ENCODE measurements at places on chromosomes 3 and 15.

- no peak for DNase-seq
Observed at GRCh38 chr3:24096271-24096670, 151.2 kb downstream of the NR1D2 start.

- no peak for DNase-seq
Observed at GRCh38 chr15:32736701-32737061, 18.9 kb downstream of the GREM1 start.

DNA sequence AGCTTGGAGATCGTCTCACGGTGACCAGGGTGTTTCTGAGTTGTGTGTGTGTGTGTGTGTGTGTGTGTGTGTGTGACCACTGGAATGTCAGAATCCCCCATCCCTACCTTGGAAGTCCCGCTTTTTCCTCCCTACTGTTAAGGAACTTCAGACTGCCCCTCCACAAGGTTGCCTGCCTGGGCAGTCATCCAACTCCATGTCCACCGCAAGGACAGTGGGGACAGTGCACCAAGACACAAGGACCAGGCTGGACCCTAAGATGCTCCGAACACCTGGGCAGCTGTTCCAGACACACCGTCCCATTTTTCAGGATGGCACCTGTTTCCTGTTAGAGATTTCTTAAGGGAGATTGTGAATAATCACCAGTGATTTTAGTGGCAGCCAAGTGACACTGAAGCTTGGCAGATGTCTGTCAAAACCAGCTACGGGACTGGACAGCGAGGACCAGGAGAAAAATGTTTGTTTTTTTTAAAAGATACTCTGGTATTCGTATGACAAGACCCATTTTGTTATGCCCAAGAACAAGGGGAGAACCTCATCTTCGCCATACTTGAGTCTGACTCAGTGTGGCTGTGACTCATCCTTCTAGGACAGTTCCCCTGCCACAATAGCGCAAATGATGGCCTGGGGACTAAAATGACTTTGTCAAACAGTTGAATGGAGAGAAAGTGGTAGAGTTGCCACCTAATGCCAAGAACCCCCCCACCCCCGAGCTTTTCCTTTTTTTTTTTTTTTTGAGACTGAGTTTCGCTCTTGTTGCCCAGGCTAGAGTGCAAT, 15.5 kb downstream of the PAQR9 start:
- DNase-seq: no peak

- DNase-seq: no peak
Observed at GRCh38 chr15:70447081-70447480, 316.3 kb downstream of the UACA start.

GRCh38 chr15:92170897-92171296, 222.8 kb upstream of the ST8SIA2 start:
- no peak for DNase-seq

DNA sequence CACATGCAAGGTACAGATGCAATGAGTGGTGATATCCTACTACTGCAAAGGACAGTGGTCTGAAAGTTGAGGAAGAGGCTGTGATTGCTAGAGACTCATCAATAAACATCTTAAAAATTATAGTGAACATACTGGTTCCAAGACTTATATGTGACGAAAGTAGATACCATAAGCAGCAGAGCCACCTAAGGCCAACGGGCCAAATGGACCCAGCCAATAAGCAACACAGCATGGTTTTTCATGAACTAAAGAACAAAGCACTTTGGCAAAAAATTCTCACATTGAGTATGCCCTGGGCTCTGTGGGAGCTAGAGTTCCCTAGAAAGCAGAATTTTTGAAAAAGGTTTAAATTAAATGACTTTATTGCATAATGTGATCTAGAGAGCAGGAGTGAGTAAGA, 272.1 kb downstream of the SI start:
- DNase-seq: no peak

DNA sequence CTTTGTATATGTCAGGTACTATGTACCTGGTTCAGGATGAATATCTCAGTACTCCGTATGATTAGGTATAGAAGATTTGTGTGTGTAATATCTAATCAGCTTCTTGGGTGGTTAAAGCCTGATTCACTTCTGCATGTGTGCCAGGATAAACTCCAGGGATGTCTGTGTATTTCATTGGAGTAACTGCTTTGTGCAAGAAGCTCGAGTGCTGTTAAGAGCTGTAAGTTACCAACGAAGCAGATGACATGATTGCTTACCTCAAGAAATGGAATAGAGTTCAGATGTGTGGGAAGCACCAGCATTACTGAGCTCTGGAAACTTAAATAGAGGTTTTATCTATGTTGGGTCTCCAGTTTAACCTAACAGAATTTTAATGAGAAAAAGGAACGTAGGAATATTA, 23.7 kb downstream of the FAM98B start:
- no peak for DNase-seq

DNA sequence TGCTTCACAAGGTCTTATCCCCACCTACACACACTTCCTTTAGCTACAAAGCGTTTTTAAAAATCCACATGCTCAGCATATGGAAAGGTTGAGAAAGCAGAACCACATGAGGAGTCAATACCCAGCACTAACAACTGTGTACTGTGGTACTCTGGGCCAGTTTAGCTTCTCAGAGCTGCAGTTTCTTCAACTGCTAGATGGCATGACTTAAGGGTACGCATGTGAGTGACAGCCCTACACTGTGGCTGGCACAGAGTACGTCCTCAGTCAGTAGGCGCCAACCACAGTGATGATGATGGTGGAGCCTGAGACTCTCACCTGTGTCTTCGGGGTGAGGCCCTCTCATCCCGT, 17.4 kb downstream of the CCDC12 start:
- no peak for DNase-seq

DNA sequence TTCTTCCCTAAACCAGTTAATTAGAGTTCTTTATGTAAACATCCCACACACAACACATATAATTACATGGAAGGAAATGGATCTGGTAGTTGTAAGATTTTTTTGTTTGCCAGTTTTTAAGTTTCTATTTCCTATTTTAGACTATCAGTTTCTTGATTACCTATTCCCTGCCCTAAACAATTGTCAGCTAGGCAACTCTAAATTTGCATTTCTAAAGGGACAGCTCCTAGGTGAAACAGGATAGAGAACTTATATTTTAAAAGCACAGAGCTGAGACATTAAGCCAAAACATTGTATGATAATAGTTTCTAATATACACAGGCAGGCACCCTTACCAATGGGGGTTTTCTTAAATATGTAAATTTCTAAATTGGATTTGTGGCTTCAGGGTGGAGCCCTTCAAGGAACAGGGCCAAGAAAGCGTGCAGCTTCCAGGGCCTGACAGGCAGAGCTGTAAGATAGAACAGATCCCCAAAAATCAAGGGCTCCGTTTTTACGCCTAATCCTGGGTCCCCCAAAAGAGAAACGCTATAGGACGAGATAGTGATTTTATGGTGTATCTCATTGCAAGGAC, 8.9 kb downstream of the LEKR1 start:
- no peak for DNase-seq

DNA sequence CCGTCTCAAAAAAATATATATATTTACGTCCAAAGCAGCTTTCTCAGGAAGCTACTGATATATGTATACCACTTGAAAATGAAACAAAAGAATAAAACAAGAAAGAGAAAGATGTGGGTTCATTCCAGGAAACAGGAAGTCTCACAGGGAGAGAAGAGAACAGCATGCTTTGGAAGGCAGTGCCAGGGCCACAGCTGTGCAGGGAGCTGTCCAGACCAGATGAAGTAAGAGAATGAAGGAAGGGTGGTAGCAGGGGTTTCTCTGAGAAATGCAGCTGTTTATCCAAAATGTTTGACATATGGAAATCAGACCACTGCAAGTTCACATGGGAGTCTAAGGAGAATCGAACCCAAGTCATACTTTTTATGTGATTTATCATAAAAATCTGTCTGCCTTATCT, 8.9 kb upstream of the GPR27 start:
- DNase-seq: no peak

GRCh38 chr3:48974076-48974864, 15.8 kb upstream of the P4HTM start:
- DNase-seq: no peak

- no peak for DNase-seq
Observed at GRCh38 chr15:58444658-58445332, 13.0 kb downstream of the LIPC start.

- DNase-seq: no peak
Observed at GRCh38 chr3:14363991-14364390, 38.4 kb upstream of the SLC6A6 start.

GRCh38 chr15:25241241-25241801, 197.5 kb downstream of the UBE3A start:
- DNase-seq: no peak

DNA sequence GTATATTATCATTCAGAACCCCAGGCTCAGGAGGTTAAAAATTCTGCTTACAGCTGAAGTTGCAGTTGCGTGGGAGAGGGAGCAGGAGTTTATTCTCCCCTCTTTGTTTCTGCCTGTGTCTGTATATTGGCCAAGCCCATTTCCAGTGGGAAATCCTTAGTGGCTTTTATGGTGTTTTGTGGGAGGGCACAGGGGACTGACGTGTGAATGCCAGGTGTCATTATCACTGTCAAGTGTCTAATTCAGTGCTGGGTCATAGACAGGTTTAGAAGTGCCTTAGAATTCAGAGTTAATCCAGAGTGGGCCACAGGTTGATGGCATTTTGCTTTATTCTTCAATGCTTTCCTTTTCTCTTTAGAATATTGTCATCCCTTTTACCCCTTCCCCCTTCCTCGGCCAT, 33.4 kb downstream of the SLCO3A1 start:
- no peak for DNase-seq

GRCh38 chr15:35327789-35328188, 218.2 kb downstream of the DPH6 start:
- DNase-seq: no peak

DNA sequence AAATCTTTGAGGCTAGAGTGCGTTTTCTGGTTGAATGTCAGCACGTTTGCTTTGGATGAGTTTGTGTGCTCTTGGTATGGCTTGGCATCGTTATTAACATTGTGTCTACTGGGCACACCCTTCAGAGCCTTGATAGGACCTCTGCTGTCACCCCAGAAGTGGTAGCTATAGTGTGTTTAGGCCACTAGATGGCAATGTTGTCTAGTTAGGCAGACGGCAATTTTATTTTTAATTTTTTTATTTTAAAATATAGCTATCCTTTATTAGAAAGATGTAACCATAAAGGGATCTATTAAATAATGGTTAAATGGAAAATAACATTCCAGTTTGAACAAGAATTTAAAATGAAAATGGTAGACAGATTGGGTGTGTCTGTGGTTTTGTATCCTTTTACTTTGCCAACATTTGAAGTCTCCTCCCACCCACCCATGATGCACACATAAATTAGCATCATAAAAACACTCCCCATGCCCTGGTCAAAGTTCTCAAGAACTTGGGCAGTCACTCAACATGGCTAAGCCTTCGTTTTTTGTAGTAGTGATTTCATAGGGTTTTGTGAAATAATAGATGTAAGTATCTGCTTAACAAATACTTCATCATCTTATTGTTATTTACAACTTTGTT, 200.7 kb downstream of the KCNH8 start:
- no peak for DNase-seq

DNA sequence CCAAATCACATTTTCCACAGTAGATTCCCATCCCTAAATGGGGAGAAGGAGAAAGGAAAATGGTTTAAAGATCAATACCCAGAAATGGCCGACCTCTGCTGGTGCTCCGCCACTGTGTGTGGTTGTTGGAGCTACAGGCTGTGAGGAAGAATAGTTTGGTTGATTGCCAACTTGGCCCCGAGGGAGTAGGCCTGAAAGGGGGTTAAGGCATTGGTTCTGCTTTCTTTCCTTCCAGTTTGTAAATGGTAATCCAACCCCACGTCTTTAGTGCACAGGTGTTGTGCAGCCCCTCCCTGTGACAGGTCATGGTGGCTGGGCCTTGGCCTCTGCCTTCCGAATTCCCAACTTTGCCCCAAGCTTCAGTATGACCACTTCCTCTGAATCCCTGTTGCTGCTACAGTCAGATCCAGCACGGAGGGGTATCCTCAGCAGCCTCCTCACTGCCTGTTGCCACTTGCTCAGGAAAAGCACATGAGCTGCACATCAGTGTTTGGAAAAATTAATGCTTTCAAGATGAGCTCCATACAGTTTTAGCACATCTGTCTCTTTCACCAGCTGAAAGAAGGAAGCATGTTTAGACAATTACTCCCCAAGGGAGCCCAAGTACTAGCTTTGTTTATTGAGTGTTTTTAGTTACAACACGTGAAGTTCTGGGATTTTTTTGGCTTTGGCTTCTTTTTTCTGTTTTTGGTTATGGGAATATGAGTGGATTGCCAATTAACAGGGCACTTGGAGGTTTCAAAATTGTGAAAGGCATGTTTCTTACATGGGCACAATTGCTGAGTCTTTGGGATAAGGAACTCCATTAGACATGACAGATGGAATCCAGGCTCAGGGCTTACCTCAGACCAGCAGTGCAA, 92.3 kb upstream of the ROPN1 start:
- DNase-seq: no peak

- no peak for DNase-seq
Observed at GRCh38 chr3:58038675-58039292, 30.6 kb downstream of the FLNB start.

GRCh38 chr3:139129892-139130291, 85.2 kb upstream of the PRR23C start:
- DNase-seq: no peak

- DNase-seq: no peak
Observed at GRCh38 chr3:49661281-49661680, 12.9 kb upstream of the APEH start.

DNA sequence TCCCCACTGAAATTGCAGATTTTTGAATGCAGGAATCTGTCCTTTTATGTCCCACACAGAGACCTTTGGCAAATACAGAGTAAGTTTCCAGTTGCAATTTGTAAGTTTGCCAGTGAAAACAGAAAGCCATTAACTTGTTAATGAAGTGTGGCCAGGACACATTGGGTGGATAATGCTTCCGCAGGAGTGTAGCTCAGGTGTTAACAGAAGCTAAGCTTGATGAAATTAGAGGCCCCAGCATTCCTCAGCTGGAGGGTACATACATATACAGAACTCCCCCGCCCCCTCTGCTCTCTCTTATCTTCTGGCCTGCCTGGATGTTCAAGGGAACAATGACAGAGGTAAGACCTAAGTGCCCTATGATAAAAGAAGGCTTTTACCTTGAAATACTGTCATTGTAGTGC, 8.1 kb upstream of the LRRC2 start:
- no peak for DNase-seq

GRCh38 chr15:48059791-48060190, 61.0 kb upstream of the SLC24A5 start:
- no peak for DNase-seq

DNA sequence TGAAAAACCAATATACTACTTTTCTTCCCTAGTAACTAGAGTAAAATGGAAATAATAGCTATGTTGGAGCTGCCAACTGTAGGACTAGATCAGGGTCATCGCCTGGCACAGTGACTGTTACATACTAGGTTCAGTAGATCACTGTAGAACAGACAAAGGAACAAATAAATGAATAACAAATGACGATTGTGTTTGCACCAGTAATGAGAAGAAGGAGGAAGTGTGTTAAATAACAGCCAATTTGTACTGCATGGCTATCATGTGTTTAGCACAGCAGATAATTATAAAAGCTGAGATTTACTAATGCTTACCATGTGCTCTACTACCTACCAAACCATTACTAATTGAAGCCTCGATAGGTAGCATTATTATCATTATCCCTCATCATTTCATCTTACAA, 85.3 kb upstream of the FXR1 start:
- no peak for DNase-seq

All from glomerular endothelial cell (primary cell).